ENCODE measurements at places on chromosomes 2 and 18.

DNA sequence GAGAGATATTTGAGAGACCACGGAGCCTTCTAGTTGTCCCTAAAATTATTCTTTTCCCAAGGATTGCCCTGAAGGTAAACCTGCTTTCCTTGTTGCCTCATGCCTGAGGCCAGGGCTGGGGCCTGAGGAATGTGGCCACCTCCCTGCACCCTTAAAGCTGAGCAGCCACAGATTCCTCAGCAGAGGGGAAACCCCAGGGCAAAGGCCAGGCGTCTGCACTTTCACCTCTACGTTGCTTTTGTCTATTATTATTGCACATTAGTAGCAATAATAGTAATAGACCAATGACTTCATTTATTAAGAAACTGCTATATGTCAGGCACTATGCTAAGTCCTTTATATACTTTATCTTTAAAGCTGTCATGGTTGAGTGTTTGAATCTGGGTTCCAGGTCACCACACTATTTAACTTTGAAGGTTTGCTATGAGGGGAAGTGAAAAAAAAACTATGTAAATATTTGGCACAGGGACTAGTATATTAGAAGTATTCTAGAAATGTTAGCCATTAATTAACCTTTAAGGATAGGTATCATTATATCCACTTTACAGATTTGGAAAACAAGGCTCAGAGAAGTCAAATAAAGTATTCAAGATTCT is 104.2 kb downstream of the LRRC30 start:
- DNase-seq: no peak

- DNase-seq: no peak
These were observed 121.1 kb upstream of the PID1 start for GRCh38 chr2:229392196-229392595.

- DNase-seq: no peak
These were observed 82.5 kb upstream of the GULP1 start for GRCh38 chr2:188209218-188209617.

DNA sequence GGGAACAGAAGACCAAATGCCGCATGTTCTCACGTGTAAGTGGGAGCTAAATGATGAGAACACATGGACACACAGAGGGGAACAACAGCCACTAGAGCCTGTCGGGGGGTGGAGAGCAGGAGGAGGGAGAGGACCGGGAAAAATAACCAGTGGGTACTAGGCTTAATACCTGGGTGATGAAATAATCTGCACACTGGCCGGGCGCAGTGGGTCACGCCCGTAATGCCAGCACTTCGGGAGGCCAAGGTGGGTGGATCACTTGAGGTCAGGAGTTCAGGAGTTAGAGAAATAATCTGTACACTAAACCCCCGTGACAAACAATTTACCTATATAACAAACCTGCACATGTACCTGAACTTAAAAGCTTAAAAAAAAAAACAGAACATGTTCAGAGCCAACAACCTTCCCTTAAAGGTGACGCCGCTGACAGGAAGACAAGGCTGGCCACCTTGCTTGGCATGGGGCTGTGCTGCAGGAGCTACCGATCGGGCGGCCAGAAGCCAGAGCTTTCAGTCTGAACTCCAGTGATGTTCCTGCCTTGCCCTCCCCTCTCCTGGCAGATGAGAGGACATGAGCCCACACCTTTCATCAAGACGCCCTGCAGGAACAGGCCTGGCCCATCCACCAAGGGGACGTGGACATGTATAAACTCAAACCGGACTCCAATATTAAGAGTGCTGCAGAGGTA is 11.2 kb downstream of the SLC66A2 start:
- no peak for DNase-seq

GRCh38 chr2:238141541-238142318 is 3.3 kb downstream of the KLHL30 start:
- DNase-seq: no peak

GRCh38 chr2:226583715-226584114 is 215.9 kb downstream of the IRS1 start:
- no peak for DNase-seq

GRCh38 chr2:241686650-241687425 is at the start of gene DTYMK:
Gene DTYMK, minus strand, starts transcription at chr2:241686815. Its CDS starts 32 bp downstream, at chr2:241686783.
- peak; percentile 93 for DNase-seq

GRCh38 chr2:180573951-180574350 is 406.5 kb upstream of the UBE2E3 start:
- DNase-seq: no peak

GRCh38 chr2:141714496-141714895 is 416.3 kb downstream of the LRP1B start:
- DNase-seq: no peak

DNA sequence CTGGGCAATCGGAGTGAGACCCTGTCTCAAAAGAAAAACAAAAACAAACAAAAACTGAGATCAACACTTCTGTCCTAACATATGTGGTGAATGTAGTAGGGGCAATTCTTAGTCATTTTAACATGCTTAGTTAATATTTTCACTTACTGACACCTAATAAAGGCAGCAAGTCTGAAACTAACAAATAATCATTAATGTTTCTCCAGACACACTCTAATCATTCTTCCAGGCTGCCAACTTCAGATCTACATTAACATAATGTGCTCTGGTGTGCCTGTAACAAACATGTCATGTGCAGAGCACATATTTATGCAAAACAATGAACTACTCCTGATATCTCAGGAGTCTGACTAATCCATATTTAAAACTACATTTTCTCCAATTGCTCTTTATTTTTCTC is 6.0 kb downstream of the KRCC1 start:
- no peak for DNase-seq

DNA sequence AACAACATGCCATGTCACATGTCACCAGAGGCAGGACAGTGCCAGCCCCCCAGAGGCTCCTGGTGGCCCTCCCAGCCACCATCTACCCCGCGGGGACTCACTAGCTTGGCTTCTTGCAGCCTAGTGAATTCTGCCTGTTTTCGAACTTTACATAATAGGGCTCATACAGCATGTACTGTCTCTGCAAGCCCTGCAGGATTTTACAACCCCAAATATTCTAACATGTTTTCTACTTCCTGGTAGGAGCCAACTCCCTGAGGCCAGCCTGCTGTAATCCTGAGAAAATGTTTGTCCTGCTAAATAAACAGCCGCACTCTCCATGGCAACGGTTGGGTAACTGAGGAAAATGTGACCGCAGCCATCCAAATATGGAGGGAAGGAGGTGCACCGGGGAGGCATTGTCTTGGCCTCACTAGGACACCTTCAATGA is 2.7 kb downstream of the PER2 start:
- DNase-seq: no peak

DNA sequence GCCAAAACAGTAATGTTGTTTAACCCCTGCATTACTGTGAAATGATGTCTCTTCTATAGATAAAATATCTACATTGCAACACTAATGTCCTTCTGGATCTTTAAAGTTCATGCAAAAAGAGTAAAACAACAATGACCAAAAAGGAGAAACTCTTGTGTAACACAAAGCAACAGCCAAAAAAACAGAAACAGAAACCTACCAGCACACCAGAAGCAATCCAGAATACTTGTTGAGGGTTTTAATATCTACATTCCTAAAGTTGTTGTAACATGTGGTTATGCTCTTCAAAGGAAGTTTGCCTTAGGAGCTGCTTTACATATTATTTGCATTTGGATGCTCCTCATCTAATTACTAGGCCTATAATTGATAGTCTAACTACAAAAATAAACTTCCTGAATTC is 157.2 kb downstream of the BABAM2 start:
- DNase-seq: no peak

- DNase-seq: no peak
These were observed 398.2 kb upstream of the TRIB2 start for GRCh38 chr2:12318427-12319057.

DNA sequence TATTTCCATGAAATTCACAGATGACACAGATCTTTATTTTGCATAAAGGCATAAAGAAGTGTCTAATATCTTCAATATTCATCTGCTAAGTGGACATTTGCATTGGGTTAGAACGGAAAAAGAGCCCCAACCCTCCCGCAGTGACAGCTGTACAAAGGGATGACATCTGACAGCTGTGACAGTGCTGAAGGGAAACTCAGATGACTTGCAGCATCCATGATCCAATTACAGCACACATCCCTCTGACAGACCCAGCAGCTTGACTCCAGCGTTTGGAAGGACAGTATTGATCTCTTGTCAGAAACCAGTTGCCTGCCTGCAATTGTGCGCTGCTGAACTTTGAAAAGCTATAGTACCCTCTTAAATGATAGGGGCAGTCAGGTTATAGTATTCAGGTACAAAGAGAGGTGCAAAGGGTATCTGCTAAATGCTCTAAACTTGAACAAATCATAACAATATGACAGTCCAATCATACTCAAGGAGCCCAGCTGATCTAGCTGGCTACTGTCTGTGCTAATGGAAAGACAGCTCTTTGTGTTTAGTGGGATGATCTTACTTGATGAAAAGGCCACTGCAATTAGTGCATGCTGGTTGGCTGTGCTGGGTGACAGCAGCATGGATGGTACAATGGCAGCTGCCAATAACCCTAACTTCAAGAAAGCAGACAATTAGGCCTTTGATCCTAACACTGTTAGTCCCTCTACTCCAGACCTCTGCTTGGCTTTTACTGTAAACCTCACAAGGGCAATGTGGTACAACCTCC is 599.2 kb downstream of the NR4A2 start:
- DNase-seq: no peak

DNA sequence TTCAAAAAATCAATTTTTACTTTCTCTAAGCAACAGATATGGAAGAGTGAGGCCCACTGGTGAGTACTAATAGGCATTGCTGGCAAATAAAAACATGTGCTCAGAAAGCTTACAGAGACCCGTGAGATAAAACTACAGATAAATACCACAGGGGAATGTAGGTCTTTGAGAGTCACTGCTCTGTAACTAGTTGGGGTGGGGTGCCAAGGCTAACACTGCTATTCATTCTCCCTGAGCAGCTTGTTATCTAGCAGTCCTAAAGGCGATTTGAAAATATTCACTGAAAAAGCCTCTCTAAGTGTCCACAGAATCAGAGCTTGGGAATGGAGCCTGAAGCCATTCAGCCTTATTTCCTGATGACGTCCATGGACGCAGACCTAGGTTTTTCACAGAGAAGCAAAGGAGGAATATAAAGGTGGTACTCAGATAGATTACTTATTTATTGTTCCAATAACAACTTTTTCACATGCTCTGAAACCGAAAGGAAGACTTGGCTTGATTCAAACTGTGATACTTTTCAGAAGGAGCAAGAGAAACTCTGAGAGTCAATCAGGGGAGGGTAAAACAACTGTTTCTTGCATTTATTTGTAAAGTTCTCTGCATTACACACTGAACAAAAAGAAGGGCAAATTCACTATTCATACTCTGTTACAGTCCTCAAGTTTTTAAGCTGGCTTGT is 188.4 kb downstream of the PPP1R1C start:
- no peak for DNase-seq

All from activated CD4-positive, alpha-beta T cell treated with anti-CD3 and anti-CD28 coated beads for 4 hours (primary cell).